NCI-H1092 (cell line): ENCODE measurements at places on chromosomes 13 and 19.

DNA sequence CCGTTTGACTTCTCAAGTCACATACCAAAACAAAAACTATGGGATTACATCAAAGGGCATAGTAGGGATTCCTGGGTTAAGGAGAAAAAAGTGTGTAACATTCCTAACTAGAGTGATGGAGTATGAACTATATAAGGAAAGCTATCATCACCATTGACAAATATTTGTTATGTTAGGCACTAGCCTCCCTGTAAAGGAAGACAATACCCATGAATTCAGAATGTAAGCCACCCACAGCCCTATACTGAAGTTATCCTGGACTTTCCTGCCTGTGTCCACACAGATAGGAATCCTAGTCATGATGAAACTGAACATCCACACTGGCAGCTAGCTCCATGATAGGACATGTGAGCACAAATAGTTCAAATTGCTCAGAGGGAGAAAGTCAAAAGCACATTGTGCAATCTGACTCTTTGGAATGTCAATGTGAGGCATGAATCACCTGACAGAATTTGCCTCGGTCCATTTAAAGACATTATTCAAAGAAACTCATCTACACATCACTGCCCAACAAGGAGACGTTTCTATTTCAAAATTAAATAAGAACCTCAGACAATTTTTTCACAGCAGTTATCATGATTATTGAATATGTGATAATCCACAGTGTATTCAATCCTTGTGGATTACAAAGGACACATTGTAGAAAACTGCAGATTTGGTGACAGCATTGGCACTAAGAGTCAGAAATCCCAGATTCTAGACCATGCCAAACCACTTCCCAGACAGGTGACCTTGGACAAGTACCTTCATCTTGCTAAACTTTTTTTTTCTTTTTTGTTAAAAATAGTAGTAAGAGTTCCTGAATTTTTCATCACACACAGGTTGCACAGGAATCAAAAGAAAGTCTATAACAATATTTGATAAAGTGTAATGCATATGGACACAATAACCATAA is 529.3 kb downstream of the IRS2 start:
- no peak for DNase-seq

- no peak for DNase-seq
Observed at GRCh38 chr19:29004796-29005195, 208.2 kb downstream of the UQCRFS1 start.

- no peak for DNase-seq
Observed at GRCh38 chr19:47757617-47758442, 12.5 kb downstream of the NOP53 start.

DNA sequence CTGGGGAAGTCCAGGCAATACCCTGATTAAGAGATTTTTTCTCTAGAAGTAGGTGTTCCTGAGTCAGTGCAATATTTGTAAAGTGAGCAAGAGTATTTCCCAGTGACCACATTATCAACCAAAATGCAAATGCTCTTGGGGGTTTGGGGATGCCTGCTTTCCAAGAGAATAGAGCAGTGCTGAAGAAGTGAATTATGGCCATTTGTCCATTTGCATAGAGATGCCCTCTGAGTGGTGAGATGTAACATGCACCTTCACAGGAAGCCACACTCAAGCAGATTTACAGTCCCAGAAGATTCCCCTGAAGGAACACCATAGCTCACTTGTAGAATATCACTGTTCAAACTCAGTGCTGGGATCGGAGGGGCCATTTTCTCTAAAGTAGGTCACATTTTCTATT is 71.8 kb downstream of the TNFSF11 start:
- DNase-seq: no peak

DNA sequence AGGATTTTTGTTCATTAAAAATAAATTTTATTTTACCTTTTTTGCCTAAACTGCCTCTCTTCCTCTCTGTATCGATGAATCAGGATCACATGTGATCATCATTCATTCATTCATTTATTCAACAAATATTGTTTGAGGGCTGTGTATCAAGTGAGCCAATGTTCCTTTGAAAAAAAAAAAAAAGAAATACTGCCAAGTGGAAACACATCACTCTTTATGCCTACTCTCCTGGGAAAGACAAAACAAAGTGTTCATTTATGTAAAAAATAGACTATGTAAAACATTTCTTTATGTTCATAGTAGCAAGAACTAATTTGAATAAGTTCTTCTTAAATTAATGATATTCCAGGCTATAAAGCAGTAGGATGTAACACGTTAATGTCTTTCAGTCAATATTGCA is 233.1 kb downstream of the POSTN start:
- DNase-seq: no peak
